ENCODE measurements at places on chromosomes 7 and 10.

DNA sequence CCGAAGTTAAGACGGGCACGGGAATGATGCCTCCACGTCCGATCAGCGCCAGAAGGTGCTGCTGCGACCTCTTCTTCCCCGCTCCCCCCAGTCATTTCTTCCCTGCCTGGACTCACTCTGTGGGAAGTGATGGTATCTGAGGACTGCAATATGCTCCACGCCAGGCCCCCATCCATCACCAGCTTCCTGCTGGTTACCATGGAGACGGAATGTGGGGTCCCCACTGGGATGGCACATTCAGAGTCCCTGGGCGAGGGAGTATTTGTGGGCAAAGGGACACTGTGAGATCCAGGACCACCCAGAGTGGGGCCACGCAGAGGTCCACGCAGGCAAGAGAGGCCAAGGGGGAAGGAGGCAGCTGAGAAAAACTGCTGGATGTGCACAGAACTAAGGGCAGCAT, 39.7 kb downstream of the CARD11 start:
- DNase-seq: no peak

GRCh38 chr10:77139252-77140160, 498.1 kb downstream of the KCNMA1 start:
- no peak for DNase-seq

GRCh38 chr7:4895766-4896165, 12.2 kb upstream of the RADIL start:
- DNase-seq: no peak

- DNase-seq: no peak
These were observed 502.9 kb downstream of the HTR7 start for GRCh38 chr10:90354914-90355313.

DNA sequence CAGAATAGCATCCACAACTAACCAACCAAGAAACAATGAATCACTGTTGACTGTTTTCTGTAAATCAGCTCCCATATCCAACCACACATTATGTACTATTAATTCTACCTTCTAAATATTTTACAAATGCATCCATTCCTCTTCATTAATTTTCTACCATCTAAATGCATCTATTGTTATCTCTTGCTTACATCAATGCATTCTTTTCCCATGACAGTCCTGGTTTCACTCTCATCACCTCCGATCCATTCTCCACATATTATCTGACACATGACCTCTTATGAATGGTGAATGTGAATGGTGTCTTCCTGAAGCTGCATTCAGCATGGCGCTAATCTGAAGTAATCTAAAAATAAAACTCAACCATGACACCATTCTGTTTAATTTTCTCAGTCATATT, 153.8 kb upstream of the CALCR start:
- DNase-seq: no peak

DNA sequence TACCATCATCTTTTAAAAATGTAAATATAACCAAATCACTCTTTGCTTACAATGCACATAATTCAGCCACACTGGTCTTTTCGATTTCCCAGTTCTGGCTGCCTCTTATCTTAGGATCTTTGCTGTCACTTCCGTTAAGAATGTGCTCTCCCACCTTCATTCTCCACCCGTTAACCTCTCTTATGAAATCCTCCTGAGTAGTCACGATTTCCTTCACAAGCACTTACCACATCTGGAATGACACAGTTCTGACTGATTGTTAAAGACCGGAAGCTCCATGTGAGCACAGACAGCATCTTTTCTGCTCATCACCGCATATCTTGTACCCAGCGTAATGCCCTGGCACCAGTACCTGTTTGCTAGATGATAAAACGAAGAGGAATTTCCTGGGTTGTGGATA, 84.3 kb downstream of the CUL2 start:
- no peak for DNase-seq

All from activated CD4-positive, alpha-beta T cell treated with anti-CD3 and anti-CD28 coated beads, Interleukin-2, amount 50 U/mL, for 16 hours (primary cell).